ENCODE measurements at places on chromosomes 7 and 10.

DNA sequence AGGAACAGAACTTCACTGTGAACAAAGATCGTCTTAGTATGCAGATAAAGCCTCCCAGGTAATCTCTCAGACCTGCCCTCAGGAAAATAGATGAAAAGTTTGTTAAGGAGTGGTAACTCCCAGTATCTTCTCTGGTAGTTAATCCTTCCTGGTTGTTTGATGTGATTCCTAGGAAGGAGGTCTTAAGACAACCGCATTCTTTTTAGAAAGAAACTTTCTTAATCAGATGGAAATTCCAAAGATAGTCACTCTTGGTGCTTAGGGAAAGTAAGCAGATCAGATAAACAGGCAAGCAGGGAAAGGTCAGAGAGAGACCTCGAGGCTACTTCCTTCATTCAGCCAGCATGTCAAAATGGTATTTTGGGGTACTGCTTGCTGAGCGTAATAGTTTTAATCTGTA lies 30.5 kb upstream of the ARMC3 start:
- no peak for DNase-seq

DNA sequence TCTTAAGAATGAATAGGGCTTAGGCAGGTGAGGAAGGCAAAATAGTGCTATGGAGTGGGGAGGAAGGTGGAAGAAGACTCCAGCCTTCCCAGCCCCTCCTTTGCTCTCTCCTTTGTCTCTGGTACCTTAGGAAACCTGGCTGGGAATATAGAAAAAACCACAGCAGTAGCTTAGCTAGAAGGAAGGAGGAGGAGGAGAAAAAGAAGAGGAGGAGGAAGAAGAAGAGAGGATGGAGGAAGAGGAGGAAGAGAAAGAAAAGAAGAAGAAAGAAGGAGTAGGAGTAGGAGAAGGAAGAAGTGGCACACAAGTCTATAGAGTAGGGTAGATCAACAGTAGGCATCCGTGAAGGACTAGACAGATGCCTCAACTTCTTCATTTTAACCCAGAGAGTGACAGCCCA lies 36.5 kb upstream of the FAM180A start:
- DNase-seq, result no peak

DNA sequence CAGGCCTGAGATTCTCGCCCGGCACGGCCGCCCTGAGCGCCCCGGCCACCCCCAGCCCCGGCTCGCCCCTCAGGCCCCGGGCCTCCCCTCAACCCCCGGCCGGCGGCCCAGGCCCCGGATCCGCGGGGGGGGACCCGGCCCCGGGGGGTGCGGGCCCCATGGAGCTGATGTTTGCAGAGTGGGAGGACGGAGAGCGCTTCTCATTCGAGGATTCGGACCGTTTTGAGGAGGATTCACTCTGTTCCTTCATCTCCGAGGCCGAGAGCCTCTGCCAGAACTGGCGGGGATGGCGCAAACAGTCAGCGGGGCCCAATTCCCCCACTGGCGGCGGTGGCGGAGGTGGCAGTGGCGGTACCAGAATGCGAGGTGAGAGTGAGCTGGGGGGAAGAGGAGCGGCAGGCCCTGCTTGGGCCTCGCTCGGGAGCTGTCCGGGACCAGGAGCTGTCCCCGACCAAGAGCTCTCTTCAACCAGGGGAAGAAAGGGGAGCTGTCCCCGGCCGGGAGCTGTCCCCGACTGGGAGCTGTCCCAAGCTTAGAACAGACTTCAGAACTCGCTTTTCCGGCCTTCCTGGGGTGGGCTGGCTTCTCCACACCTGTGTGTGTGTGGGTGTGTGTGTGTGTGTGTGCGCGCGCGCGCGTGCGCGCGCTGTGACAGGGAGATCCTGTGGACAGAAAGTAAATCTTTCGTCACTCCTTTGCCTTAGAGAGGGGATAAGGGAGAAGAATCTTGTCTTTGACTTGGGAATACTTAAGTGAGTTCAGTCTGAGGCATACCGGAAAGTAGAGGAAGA lies 510 bp downstream of the ZSWIM8 start:
- peak; percentile 64 for DNase-seq

GRCh38 chr7:98841179-98841997 lies 28.4 kb downstream of the TMEM130 start:
- peak; percentile 94 for DNase-seq

GRCh38 chr7:4085937-4086691 lies 596.0 kb upstream of the FOXK1 start:
- DNase-seq, result no peak

GRCh38 chr7:84159435-84159834 lies 35.2 kb downstream of the SEMA3A start:
- DNase-seq, result no peak

- DNase-seq, result no peak
Measured at GRCh38 chr7:15085366-15085765, 182.8 kb upstream of the DGKB start.

GRCh38 chr10:386771-387592 lies 251.7 kb downstream of the ZMYND11 start:
- DNase-seq, result no peak

GRCh38 chr10:17599089-17599488 lies 18.1 kb downstream of the HACD1 start:
- peak; percentile 73 for DNase-seq

GRCh38 chr10:36559412-36560400 lies 565.7 kb upstream of the ANKRD30A start:
- DNase-seq, result peak; percentile 35

DNA sequence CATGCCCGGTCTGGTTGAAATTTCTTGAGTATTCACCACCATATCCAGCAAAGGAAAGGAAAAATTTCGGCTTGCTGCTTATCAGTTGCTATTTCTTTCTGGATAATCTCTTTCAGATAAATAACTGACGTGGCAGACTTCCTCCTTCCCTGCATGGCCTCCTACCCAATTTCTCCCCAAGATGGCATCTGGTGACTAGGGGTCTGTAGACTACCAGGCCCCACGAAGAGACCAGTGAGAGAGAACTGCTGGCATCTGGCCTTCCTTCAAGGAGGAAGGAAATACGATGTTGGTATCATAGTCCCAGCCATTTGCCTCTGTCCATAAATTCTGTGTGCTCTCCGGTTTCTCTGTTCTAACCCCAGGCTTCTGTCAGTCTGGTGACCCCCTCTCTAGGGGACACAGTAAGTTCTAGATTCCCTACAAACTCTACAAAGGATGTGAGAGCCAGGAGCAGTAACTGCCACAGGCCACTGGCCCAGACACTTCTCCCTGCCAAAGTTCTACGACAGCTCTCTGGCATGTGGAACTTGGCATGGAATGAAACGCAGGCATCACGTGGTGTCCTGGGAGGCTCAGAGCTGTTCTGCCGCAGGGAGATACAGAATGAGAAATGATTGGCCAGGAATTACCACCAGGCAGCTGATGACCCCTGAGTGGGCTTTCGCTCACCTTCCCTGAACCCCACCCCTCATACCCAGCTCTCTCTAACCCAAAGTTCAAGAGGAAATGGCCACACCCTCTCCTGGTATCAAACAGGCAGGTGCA lies 30.0 kb upstream of the MSRB2 start:
- peak; percentile 45 for DNase-seq

GRCh38 chr7:129210256-129210988 lies 14.4 kb upstream of the AHCYL2 start:
- DNase-seq, result peak; percentile 68

DNA sequence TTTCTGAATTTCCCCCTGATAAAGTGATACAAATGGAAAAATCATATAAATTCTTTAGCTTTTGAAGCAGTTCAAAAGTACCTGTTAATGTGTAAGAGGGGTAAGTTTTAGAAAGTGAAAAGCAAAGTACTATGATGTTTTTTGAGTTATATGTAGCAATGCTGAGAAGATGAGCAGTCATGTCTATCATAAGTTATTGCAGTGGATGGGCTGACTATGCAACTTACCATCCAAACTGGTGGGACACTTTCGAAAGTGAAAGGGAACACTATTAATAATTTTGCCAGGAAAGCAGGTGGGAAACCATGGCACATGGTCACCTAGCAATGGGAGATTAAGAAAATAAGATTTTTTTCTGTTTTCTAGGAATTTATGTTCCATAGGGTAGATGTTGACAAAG lies 4.1 kb downstream of the MINPP1 start:
- DNase-seq, result no peak

DNA sequence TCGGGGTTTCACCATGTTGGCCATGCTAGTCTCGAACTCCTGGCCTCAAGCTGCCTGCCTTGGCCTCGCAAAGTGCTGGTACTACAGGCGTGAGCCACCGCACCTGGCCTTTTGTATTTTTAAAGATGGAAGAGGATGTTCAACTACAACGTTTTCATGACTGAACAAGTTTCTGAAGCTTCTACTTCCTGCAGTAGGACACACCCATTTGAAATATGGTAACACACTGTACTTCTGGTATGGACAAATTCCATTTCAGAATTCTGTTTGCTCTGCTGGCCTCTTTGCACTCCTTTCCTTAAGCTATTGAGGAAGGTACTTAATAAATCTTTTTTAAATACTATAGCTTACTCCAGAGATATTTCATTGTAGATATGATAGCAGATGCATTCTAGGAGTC lies 10.9 kb upstream of the CDK1 start:
- DNase-seq, result no peak
